Stimulated activated CD4-positive, alpha-beta T cell treated with anti-CD3 and anti-CD28 coated beads, Interleukin-15, amount 100 ng/mL, for 48 hours (primary cell): ENCODE measurements at places on chromosomes 13 and 19.

DNA sequence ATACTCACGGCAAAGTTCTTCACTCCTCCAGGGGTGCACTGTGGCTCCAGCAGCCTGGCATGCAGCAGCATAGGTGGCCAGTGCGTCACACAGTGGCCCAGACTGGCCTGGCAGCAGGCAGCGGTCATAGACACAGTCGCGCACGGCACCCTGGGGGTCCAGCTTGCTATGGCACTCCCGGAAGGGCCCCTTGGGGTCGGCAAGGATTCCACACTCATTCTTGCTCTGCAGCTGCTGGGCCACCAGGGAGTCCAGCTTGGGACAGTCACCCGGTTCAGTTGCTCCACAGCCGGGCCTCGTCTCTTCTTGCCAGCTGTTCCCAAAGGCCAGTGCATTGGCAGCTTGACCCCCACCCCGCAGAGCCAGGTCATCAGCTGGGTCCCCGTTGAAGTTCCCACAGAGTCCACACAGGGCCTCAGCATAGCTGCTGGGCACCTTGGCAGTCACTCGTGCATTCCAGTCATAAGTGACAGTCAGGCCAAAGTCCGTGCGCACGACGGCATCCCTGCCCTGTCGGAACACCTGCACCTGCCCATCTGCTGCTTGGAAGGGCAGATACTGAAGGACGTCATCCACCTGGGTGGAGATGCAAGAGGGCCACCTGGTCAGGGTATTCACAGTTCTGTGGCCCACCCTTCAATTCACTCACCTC lies 20.6 kb downstream of the FCGBP start:
- DNase-seq, result no peak

- no peak for DNase-seq
These were observed 211.9 kb downstream of the FGF9 start for GRCh38 chr13:21882766-21883165.

GRCh38 chr13:99190147-99190985 lies 10.3 kb upstream of the UBAC2 start:
- DNase-seq, result no peak

- no peak for DNase-seq
These were observed 14.4 kb downstream of the MEF2B start for GRCh38 chr19:19155495-19156219.

DNA sequence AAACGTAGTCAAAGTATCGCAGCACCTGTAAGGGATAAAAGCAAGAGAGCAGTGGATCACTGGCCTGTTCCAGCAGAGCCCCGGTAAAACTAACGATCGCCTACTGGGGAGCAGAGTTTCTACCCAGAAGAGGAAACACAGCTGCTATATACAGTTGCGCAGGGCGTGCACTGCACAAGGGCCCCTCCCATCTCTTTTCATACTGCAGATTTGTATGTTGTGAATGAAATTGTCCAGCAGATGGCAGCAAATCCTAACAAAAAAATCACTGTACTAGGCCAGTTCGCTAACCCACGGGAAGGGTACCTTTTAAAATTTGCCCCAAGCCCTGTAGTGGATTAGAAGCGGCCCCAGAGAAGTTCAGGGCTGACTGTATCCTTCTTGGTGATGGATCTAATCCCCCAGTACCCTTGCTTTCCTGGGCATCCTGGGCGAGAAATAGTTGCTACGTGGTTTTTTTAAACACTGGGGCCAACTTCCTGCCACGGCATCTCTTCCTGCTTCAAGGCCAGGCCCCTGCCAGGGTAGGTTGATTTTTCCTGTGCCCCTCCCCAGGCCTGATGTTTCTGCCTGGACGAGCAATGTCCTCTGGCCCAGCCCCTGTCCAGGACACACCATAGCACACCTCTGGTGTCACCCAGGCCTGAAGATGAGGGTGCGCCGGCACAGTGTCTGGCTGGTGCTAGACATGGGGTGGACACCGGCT lies 127.0 kb downstream of the IER2 start:
- DNase-seq, result peak; percentile 36

DNA sequence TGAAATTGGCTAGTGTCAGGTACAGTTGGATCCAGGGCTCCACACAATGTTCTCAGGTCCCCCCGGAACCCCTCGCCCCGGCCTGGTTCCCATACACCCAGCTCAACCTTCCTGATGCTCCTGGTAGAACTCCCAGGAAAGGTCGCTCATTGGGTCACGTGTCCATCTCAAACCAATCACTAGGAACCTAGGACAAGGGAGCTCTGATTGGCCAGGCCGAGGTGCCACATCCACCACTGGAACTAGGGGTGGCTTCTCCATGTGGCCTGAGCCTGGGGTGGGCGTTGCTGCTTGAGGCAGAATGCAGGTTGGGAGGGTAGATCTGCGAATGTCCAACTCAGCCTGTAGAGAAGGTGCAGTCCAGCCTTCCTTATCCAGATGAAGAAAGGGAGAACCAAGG lies 6.9 kb upstream of the MEF2B start:
- no peak for DNase-seq

GRCh38 chr19:29819986-29820385 lies 8.2 kb downstream of the CCNE1 start:
- DNase-seq, result no peak

- DNase-seq, result no peak
These were observed 216.0 kb upstream of the HTR2A start for GRCh38 chr13:47112903-47113299.
